ENCODE measurements at places on chromosomes 5 and 9. TPM values are rescaled to one million over a fixed set of nuclear protein-coding genes. Genes with fewer than 3 reads are reported as not detected.
A peak's percentile ranks its signal among the peaks of the same experiment; 100 is the strongest.

The ITGA2 gene
- 24.3 TPM for total RNA-seq

DNA sequence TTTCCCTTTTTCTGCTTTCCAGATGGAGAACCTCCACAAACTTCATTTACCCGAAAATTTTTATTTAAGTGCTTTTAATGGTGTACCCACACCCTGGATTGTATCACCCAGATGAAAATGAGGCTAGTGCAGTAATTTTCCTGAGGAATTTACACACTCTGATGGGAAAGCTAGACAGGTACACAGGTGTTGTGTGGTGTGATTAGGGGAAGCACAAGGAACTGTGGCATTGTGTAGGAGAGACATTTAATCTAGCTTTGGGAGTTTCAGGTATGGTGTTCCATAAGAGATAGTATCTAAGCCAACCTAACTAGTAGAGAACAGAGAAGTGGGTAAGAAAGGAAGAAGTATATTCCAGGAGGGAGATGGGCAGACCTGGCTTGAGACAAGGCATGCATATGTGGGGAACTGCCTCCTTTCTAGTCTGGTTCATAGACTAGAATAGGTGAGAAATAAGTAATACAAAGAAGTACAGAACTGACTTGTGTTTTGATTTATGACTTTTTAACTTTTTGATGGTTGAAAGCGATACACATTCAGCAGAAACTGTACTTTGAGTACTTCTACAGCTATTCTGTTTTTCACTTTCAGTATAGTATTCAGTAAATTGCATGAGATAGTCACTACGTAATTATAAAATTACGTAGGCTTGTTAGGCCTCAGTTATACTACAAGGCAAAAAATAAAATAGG lies 22.9 kb upstream of the ROPN1L start:
- no peak overlapping the region for H3K4me3 ChIP-seq
- DNase-seq, result no peak
- no peaks in the 10 kb centered on the region for H3K27me3 ChIP-seq
- peaks cover 14% of the 10 kb centered on the region for H3K4me1 ChIP-seq
- H3K27ac ChIP-seq, result no peak overlapping the region

DNA sequence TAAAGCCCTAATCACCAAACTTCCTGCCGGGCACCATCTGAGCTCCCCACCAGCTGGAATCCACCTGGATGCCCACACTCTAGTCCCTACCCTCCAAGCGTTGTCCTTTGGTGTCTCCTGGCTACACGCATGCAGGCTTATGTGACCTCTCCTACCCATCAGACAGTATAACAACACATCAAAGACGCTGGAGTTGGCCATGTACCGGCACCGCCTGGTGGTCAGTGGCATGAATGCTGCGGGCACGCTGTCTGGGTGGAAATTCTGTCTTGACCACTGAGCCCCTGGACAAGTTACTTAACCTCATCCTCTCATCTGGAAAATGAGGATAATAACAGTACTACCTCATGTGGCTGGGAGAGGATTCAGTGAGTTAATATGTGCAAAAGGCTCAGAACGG lies 23.4 kb upstream of the CORO2A start:
- no peaks in the 10 kb centered on the region for H3K27me3 ChIP-seq
- no peak overlapping the region for H3K4me3 ChIP-seq
- no peaks in the 10 kb centered on the region for H3K4me1 ChIP-seq
- peak; percentile 34 for DNase-seq
- H3K36me3 ChIP-seq, result peaks cover 51% of the 10 kb centered on the region
- H3K27ac ChIP-seq, result 0 out of 2 replicates have a peak overlapping the region, but pooled peaks have one; percentile 12

- no peaks in the 10 kb centered on the region for H3K27me3 ChIP-seq
- H3K4me1 ChIP-seq, result peaks cover 11% of the 10 kb centered on the region
- H3K4me3 ChIP-seq, result no peak overlapping the region
Observed at GRCh38 chr5:138953387-138954256, 78.5 kb upstream of the LRRTM2 start.

GRCh38 chr9:102845827-102846371 lies 149.2 kb upstream of the CYLC2 start:
- H3K4me3 ChIP-seq, result no peak overlapping the region
- DNase-seq, result no peak
- no peaks in the 10 kb centered on the region for H3K27me3 ChIP-seq
- no peaks in the 10 kb centered on the region for H3K36me3 ChIP-seq
- H3K27ac ChIP-seq, result no peak overlapping the region

The NUTM2F gene
- total RNA-seq, result not detected

The MEIKIN gene
- not detected for total RNA-seq

DNA sequence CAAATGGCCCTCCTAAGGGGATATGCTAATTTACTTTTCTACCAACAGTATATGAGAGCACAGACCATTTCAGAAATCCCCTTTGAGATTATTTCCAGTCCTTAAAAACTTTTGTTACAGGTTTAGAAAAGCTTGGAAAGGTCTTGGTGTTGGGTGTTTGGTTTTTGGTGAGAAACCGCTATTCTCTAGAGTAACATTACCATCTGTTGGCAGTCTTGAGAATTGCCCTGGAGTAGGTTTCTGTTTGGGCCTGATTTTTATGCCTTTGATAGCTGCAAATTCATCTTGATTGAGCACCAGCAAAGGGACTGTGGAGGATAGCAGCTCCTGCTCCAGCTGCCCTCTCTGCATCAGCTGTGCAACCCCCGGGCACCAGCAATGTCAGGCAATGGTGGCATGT lies 8.0 kb downstream of the NUDT2 start:
- H3K4me3 ChIP-seq, result no peak overlapping the region
- no peak overlapping the region for H3K27ac ChIP-seq
- H3K4me1 ChIP-seq, result no peaks in the 10 kb centered on the region

GRCh38 chr5:171155621-171156020 lies 153.4 kb upstream of the TLX3 start:
- DNase-seq, result peak; percentile 48
- H3K36me3 ChIP-seq, result no peaks in the 10 kb centered on the region
- peaks cover 28% of the 10 kb centered on the region for H3K4me1 ChIP-seq
- H3K27me3 ChIP-seq, result no peaks in the 10 kb centered on the region

The OTP gene
- total RNA-seq, result not detected

GRCh38 chr5:166963596-166963995 lies 1327.8 kb upstream of the WWC1 start:
- no peak for DNase-seq
- no peak overlapping the region for H3K27ac ChIP-seq
- no peak overlapping the region for H3K4me3 ChIP-seq
- H3K36me3 ChIP-seq, result no peaks in the 10 kb centered on the region
- no peaks in the 10 kb centered on the region for H3K4me1 ChIP-seq

GRCh38 chr5:178288401-178289368 lies 56.1 kb upstream of the PHYKPL start:
- no peaks in the 10 kb centered on the region for H3K36me3 ChIP-seq
- no peak overlapping the region for H3K4me3 ChIP-seq
- H3K27ac ChIP-seq, result no peak overlapping the region
- DNase-seq, result peak; percentile 21
- no peaks in the 10 kb centered on the region for H3K4me1 ChIP-seq
- H3K27me3 ChIP-seq, result peaks cover 18% of the 10 kb centered on the region

- H3K27ac ChIP-seq, result no peak overlapping the region
- no peaks in the 10 kb centered on the region for H3K36me3 ChIP-seq
- H3K4me1 ChIP-seq, result peaks cover 4% of the 10 kb centered on the region
- H3K4me3 ChIP-seq, result no peak overlapping the region
- H3K27me3 ChIP-seq, result no peaks in the 10 kb centered on the region
Observed at GRCh38 chr9:115456515-115456914, 338.6 kb upstream of the TNC start.

DNA sequence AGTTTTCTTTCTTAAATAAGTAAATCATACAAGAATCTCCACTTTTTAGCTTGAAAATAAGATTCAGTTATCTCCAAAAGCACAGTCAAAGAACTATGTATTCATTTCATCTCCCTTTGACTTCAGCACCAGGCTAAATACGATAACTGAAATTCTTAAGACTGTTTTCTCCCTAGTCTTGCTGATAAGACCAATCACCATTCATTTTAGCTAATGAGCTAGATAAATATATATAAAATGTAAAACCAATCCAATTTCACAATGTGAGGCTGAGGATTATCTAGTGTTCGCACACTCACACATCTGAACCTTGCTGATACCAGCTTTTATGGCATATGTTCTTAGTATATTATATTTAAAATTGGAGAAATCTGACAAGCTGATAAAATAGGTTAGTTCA lies 17.3 kb upstream of the ZNF622 start:
- DNase-seq, result no peak
- no peaks in the 10 kb centered on the region for H3K4me1 ChIP-seq
- H3K27ac ChIP-seq, result no peak overlapping the region

DNA sequence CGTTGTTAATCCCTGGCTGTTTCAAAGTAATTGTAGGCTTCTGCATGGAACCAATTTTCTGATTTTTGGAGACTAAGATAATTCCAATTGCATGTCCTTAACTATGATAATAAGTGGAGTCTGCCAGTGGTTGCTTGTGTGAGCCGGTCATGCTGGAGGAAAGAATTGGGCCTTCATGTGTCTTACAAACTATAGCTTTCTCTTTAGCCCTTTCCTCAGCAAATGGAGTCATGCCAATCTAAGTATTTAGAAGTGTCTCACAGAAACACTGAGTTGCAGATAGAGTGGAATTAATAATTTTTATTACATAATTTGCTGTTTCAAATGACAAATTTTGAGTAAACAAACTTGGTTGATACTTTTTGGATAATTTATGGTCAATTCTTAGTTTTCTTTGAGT lies 200.4 kb downstream of the FBXL7 start:
- H3K36me3 ChIP-seq, result no peaks in the 10 kb centered on the region
- no peak overlapping the region for H3K4me3 ChIP-seq
- H3K27ac ChIP-seq, result no peak overlapping the region
- no peak for DNase-seq

GRCh38 chr5:39475881-39476842 lies 51.4 kb upstream of the DAB2 start:
- H3K36me3 ChIP-seq, result no peaks in the 10 kb centered on the region
- H3K4me3 ChIP-seq, result 0 out of 2 replicates have a peak overlapping the region, but pooled peaks have one; percentile 23
- H3K4me1 ChIP-seq, result peaks cover 73% of the 10 kb centered on the region
- H3K27ac ChIP-seq, result peak overlapping the region; percentile 95

GRCh38 chr5:143148771-143149170 lies 254.7 kb downstream of the NR3C1 start:
- H3K27ac ChIP-seq, result no peak overlapping the region
- H3K4me1 ChIP-seq, result peaks cover 41% of the 10 kb centered on the region
- H3K36me3 ChIP-seq, result no peaks in the 10 kb centered on the region
- no peaks in the 10 kb centered on the region for H3K27me3 ChIP-seq
- no peak overlapping the region for H3K4me3 ChIP-seq

The NSD1 gene
- total RNA-seq, result 29.7 TPM

GRCh38 chr5:56917534-56917933 lies 8.1 kb downstream of the SETD9 start:
- no peaks in the 10 kb centered on the region for H3K27me3 ChIP-seq
- peaks cover 27% of the 10 kb centered on the region for H3K36me3 ChIP-seq
- no peak for DNase-seq
- H3K27ac ChIP-seq, result no peak overlapping the region
- H3K4me1 ChIP-seq, result no peaks in the 10 kb centered on the region

DNA sequence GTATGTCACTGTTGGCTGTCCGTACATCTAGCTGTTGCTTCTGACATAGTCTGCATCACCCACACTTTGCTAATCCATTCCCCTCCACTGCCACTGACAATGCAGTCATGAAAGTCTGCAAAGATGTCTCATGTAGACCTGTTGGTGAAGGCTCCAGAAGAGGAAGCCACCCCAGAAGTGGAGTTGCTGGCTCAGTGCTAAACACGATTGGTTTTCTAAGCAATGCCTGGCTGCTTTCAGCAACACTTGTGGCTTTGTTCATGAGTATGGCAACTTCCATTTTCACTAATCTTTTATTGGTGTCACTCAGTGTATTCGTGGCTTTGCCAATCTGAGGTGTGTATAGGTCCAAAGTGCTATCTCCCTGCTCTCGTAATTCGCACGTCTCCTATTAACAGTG lies 288.1 kb downstream of the GADD45G start:
- H3K4me3 ChIP-seq, result no peak overlapping the region
- H3K27ac ChIP-seq, result no peak overlapping the region
- no peaks in the 10 kb centered on the region for H3K4me1 ChIP-seq
- no peaks in the 10 kb centered on the region for H3K36me3 ChIP-seq

The ANKDD1B gene
- total RNA-seq, result not detected

- no peak for DNase-seq
- H3K27ac ChIP-seq, result no peak overlapping the region
- H3K27me3 ChIP-seq, result no peaks in the 10 kb centered on the region
- no peak overlapping the region for H3K4me3 ChIP-seq
- H3K36me3 ChIP-seq, result no peaks in the 10 kb centered on the region
Observed at GRCh38 chr5:129096382-129096991, 1.9 kb downstream of the ISOC1 start.

DNA sequence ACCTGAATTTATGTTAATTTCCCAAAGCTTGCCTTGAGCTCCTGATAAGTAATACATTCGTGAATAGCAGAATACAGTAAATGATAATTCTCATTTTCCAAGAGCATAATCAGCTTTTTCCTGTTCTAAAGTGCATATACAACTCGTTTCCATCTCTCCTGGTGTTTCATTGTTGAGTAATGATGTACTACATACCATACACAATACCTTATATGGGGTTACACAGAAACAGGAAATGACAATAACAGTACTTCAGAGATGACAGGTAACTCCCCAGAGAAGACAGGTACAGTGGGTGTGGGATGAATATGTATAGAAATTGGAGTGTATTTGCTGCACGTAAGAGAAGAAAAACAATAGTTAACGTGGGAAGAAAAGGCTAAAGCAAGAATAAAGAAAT lies 287.1 kb downstream of the TENT4A start:
- H3K4me3 ChIP-seq, result no peak overlapping the region
- DNase-seq, result no peak
- H3K36me3 ChIP-seq, result no peaks in the 10 kb centered on the region
- H3K27me3 ChIP-seq, result no peaks in the 10 kb centered on the region
- H3K4me1 ChIP-seq, result no peaks in the 10 kb centered on the region

DNA sequence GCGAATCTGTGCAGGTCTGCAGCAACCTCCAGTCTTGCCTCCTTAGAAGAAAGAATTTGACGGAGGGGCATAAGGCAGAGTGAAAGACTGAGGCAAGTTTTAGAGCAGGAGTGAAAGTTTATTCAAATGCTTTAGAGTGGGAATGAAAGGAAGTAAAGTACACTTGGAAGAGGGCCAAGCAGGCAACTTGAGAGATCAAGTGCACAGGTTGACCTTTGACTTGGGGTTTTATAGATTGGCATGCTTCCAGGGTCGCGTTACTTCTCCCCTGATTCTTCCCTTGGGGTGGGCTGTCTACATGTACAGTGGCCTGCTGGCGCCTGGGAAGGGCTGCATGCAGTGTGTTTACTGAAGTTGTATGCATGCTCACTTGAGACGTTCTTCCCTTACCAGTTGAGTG lies 127.2 kb upstream of the FER start:
- no peak for DNase-seq
- H3K36me3 ChIP-seq, result no peaks in the 10 kb centered on the region
- no peaks in the 10 kb centered on the region for H3K4me1 ChIP-seq

DNA sequence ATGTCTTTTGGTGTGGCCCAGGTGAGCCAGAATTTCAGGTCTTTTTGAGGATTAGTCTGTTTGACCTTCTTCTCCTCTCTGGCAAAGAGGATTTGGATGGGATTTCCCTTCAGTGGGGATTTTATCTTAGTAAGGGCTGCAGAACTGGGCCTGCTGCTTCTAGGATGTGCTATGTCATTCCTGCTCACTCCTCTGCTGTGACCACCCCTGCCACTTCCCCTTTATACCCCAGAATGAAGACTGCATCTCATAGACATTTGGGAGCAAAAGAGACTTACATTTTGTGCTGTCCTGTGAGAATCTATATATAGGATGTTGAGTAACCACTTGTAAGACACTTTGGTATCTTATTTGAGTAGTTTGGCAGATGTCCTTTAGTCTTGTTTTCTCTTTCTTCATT lies 76.2 kb downstream of the ARHGAP26 start:
- no peak overlapping the region for H3K27ac ChIP-seq
- no peak overlapping the region for H3K4me3 ChIP-seq
- no peak for DNase-seq
- no peaks in the 10 kb centered on the region for H3K36me3 ChIP-seq
- H3K4me1 ChIP-seq, result peaks cover 21% of the 10 kb centered on the region

The STPG3 gene
- total RNA-seq, result not detected

The LRRC70 gene
- 0.51 TPM for total RNA-seq
